ENCODE measurements at places on chromosomes 1 and 21.

DNA sequence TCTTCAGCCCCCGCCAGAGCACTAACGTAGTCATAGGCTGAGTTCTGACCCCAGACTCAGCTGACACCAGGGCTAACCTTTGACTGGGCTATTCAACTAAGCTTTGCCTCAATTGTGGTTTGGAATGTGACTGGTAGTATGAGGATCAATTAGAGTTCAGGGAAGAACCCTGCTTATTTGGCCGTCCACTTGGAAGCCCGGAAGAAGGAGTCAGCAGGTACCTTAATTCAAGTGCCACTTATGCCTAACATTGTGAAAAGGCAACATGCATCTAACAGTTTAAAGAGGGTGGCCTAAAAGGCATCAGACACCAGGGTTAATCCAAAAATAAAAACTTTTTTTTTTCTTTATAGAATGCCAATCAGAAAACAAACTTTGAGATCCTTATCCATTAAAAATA, 92.3 kb downstream of the BEND5 start:
- no peak for DNase-seq

GRCh38 chr1:161342177-161342576, 25.5 kb downstream of the CFAP126 start:
- no peak for DNase-seq

DNA sequence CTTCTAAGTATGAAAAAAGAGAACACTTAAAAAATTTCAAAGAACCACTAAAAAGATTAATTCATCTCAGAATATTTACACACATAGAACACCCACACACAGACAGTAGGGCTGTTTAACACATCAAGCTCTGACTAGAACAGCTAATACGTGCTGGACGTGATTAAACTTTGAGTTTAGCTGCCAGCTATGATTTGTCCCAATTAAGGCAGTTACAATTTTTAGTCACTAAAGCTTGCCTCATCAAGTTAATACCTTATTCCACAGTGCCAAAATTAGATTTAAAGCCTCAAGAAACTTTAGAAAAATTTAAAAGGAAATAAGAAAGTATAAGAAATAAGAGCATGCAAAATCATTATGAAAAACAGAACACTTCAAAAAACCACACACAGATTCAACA, 18.9 kb downstream of the SLC16A1 start:
- no peak for DNase-seq

- DNase-seq = no peak
Observed at GRCh38 chr1:67892476-67893125, 59.3 kb upstream of the GNG12 start.

DNA sequence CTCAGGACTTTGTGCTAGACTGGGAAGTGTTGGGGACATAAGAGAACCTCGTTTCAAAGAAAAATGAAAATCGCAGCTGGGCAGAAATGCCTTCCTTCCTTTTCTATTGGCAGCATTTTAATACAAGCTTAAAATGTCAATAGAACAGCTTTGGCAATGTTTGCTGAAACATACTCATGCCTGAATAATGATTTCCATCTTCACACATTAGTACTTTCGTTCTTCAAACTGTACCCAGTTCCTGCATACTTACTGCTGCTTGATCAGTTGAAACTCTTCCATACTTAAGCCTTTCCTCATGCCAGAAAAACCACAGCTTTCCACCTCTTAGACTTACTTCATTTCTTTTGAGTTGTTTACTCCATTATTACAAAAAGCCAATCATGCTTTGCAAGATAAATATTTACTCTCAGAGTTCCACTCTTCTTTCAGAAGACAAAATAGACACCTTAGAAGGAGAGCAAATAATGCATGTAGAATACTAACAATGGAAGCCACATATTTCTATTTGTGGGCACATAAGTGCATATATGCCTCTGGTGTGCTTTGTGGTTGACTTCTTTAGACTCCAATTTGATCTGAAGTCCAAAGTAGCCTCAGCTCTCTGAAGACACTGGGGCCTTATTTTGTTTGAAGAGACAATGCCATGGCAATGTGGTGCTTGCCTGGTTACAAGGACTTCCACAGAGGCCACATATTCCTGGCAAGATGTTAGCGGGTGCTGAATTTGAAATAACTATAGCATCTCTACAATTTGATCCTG, 22.7 kb upstream of the CD55 start:
- DNase-seq = no peak

GRCh38 chr21:31732597-31733550, 956 bp upstream of the SCAF4 start:
- peak; percentile 7 for DNase-seq

DNA sequence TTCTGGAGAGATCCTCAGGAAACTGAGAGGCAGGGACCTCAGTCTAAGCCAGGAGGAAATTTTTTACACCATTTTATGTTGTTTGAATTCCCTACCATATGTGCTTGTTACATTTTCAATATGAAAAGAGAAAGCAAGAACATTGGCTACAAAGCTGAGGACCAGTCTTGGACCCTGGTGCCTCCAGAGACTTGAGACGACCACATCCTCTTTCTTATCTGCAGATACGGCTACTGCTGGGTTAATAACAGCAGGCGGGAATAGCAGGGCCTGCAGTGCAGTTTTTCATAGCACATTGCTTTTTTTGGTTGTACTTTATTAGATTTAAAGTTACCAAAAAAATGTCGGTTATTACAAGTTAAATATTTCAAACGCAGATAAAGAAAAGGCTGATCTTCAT, 3.9 kb downstream of the KDM4A start:
- DNase-seq = no peak

- DNase-seq = no peak
Observed at GRCh38 chr1:223102797-223103533, 40.1 kb downstream of the TLR5 start.

GRCh38 chr1:214727274-214727673, 124.3 kb downstream of the CENPF start:
- DNase-seq = no peak

- DNase-seq = no peak
Observed at GRCh38 chr1:150902346-150902745, 15.4 kb downstream of the CTXND2 start.

DNA sequence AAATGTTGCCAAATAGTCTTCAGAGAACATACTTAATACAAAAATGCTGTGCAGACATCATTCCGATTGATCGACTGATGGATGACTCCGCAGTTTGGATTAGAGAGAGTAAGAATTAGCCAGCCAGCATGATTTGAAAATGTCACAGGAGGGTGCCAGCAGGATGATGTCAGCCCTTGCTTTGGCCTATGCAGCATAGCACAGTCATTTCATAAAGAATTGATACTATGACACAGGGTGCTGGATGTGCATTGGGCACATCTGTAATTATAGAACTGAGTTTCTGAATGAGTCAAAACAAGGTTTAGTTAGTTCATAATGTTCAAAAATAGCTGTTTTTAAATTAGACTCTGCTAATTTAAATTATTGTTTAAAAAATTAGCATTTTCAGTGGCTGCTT, 21.6 kb upstream of the TRAF5 start:
- DNase-seq = no peak

GRCh38 chr21:42748620-42749176, 95.3 kb downstream of the PDE9A start:
- DNase-seq = no peak

- DNase-seq = no peak
Observed at GRCh38 chr1:17213148-17213781, 8.3 kb downstream of the PADI1 start.

DNA sequence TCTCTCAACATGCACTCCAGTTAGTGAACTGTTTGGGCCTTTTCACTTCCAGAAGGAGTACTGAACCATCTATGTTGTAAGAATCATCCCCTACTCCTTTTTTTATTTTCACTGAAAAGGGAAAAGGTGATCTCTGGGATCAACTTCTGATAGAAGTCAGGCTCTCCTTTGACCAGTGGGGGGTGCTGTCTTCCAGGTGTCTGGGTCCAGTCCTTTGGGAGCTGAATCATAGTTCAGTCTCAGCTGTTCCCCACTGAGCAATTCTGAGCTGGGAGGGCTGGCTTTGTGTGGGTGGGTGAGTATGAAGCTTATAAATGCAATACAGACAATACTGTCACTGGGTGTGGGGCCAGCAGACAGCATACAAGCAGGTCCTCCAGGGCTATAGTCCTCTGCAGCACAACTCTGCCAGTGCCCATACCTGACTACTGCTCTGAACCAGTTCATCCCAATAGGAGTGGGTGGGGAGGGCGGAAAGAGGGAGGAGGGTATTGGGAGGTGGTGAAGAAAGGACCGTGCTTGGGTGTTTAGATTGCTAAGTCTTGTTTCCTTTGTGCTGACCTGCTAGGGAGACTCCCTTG, 12.5 kb upstream of the SARS1 start:
- peak; percentile 30 for DNase-seq

- no peak for DNase-seq
Observed at GRCh38 chr1:228279011-228279721, 71.3 kb downstream of the OBSCN start.

GRCh38 chr1:32272557-32273390, 19.1 kb upstream of the HDAC1 start:
- peak; percentile 57 for DNase-seq

- peak; percentile 17 for DNase-seq
Observed at GRCh38 chr1:247358920-247359319, 27.3 kb upstream of the ZNF496 start.

- DNase-seq = no peak
Observed at GRCh38 chr1:62726011-62726442, 37.8 kb upstream of the DOCK7 start.

GRCh38 chr1:108504447-108504846, 54.3 kb downstream of the NBPF6 start:
- no peak for DNase-seq

GRCh38 chr1:234697015-234697414, 87.0 kb upstream of the IRF2BP2 start:
- DNase-seq = no peak

GRCh38 chr1:67947114-67947513, 103.3 kb downstream of the DIRAS3 start:
- no peak for DNase-seq

DNA sequence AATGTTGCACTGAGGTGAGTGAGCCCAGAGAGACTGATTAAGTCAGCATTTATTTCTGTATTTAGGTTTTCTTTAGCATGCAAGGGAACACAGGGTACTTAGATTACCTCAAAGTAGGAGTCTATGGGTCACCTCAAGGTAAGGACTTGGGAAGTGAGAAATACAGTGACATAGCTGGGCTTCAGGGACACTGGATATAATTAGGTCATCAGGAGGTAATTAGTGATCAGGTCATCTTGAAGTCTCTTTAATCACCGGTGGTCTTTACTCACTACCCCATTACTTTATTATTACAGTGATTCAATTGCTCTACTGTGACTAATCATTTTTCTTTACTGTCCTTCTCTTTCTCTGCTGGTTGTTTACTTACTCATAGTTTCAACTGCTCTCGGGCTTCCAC, 59.9 kb upstream of the KCNK1 start:
- DNase-seq = no peak

DNA sequence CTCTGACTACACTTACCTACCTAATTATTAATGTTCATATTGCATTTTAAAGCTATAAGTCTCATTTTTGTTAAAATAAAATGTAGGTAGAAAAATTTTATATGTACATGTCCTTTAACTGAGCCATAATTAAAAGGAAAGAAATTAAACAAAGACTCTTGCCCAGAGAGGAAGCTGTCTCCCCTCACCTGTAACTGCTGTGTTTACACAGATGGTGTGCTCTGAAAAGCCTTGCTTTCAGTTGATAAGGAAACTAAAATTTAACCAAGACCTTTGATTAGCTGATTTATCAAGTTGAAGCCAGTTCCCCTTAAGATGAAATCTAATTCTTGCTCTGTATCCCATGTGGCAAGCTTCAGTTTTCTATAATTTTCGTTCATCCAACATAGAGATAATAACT, 213.5 kb downstream of the LYPLAL1 start:
- no peak for DNase-seq

GRCh38 chr1:52856026-52856425, 13.5 kb downstream of the ZYG11A start:
- DNase-seq = no peak

GRCh38 chr1:25123551-25123950, 108.8 kb downstream of the SYF2 start:
- no peak for DNase-seq

DNA sequence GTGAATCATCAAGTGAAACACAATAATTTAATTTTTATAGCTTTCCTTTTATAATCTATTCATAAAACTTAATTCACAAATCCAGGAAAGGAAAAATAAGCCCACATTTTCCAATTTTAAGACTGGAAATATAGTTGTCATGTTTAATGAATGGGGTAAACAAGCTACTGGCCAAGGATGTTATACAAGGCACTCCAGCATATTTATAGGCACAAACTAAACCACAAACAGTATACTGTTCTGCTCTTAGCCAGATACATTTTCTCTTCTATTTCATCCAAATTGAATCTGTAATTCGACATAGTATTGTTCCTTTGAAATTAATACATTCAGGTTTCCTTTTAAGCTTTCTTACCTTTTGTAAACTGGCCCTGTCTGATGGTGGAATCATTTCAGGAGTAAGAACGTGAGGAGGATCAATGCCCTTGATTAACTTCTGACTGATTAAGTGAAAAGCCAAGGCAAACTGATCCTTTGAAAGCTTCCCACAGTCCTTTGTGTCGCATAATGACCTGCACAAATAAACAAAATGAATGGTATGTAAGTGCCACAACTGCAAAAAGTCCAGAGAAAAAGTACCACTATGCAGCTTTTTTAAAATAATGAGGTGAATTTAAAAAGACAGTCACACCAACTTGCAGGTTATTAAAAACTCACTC, 74.4 kb downstream of the EPS15 start:
- DNase-seq = no peak

Data from CD4-positive, alpha-beta T cell treated with Interleukin-10 for 1 hour (primary cell).